EL (cell line): ENCODE measurements at places on chromosomes 2 and 18.

DNA sequence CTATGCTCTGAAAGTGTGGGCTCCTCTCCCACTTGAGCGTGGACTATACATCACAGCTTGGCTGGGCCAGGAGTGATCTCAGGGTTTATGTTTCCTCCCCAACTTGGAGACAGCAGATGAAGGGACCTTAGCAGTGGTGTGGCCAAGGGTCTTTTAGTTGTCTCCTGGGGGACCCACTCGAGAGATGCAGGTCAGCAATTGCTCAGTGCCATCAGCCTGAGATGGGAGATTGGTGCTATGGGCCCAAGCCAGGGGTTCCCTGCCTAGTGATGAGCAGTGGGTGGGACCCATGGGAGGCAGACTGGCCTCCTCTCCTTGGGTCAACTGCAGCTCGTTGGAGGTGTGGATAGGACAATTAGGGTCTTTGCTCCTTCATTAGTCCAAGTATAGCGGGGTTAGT is 510.5 kb upstream of the FSHR start:
- no peak for DNase-seq

DNA sequence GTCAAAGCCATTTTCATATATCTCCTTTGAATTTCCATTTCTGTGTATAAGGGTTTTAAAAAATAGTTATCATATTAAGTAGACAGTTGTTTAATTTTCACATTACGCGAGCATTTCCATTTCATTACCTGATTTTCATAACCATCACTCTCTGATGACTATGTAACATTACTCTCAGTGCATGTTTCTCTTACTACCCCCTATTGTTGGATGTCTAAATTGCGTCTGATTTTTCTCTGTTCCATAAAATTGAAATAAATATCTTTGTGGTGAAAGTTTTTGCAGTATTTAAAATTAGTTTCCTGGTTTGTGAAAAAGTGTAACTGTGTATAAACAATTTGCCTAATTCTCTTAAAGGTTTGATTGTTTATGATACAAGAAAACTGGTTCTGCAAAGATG is 123.8 kb downstream of the MYO1B start:
- peak; percentile 11 for DNase-seq

DNA sequence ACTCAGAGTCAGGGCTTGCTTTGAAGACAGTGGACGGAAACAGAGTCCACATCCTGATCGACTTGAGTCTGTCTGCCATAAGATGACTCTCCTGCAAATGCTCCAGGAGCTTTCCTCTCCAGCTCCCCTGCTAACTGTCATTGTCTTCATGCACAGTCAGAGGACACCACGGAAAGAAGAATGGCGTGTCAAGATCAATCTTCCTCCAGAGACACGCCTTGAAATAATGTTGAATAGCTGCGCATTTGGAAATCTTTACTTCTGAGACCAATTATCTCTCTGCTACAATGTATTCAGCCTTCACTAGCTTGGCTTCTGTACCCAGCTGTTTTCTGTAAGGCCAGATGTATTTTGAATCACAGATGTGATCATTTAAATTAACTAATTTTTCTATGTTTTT is 457.2 kb downstream of the CDH2 start:
- no peak for DNase-seq

DNA sequence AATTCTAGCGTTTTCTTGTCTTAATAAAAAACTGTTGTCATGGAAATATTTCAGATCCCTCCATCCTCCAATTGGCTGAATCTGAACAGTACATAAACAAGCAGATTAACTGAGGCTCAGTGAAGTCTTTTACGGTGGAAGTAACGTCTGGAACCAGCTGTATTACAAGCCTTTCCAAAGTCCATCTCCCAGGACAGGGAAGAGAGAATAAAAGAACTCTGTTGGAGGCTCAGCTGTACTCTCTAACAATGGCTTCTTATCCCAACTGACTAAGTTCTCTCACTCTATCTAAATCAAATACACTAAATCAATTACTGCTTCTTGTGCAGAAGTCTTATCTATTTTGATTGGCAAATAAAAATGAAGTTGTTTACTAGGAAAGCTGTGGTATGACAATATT is 19.9 kb upstream of the NEDD4L start:
- no peak for DNase-seq

DNA sequence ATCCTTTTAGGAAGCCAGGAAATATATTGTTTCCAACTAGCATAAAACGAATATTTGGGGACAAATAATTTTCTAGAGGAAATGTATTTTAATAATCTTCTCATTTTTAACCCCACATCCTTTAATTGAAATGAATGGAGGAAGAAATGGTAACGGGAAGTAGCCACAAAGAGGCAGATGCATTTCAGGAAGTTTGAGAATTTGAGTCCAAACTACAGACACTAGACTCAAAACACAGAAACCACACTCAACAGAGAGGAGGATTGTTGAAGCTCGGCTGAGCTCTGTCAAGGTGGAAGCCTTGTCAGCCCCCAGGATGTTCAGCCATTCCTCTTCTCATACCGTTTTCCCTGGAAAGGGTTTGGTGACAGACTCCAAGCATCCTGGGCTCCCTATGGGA is 288.5 kb downstream of the NAPG start:
- DNase-seq = no peak

DNA sequence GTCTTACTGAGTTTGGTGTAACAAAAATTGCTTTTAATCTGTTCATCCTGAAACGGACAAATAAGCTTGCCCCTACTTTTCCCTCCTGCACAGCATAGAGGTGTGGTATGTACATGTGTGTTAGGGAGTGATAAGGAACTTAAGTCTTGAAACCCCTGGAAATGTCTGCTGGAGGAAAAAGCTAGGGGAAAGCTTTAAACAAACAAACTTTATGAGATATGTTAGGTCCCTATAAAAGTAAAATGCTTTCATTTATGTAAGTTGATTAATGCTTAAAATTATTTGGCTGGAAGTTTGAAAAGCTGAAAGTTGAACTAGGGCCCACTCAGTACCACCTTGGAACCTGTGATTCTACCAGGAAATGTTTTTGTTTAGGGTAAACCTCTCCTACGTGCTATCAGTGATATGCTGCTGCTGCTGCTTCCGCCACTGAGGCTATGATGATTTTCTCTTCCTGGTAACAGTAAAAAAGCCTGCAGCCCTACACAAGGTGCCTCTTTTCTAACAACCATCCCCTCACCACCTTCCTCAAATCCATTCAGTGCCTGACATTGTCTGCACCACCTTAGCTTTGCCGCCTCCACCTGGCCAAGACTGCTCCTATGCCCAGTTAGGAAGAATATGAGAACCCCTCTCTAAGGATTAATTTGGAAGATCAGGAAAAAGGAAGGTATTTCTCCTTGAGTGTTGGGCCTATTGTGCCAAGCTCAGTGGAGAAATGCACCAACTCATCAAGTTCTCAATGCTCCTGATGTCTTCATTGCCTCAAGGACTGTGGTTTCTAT is 2.5 kb upstream of the YES1 start:
- no peak for DNase-seq

DNA sequence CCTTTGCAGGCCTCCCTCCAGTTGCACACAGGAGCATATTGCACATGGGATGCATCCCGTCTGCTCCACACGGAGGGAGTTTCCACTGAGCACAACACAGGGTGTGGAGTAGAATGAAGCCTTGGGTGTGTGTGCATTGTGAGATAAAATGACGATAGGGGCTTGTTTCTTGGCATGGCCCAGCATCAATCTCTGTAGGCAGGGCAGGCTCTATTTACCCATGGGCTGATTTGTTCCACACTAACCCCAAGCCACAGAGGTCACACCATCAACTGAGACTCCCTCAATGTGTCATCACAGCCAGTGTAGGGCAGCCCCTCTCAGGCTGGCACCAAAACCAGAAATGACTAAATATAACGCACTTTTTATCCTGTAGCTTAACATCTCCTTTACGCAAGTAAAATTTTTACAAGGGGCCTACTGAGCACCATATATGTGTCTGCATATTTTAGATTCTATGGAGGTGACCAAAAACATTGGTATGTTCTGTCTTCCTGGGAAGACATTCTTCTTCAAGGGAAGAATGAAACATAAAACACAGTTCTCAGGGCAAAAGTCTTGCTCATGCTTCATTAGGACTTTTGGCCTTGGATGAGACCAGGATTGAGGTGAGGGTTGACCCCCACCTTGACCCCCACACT is 2.7 kb upstream of the GKN1 start:
- DNase-seq = peak; percentile 100
